ENCODE measurements at places on chromosomes 5 and 9.

- DNase-seq, result no peak
Measured at GRCh38 chr5:160679567-160680309, 172.3 kb downstream of the ATP10B start.

DNA sequence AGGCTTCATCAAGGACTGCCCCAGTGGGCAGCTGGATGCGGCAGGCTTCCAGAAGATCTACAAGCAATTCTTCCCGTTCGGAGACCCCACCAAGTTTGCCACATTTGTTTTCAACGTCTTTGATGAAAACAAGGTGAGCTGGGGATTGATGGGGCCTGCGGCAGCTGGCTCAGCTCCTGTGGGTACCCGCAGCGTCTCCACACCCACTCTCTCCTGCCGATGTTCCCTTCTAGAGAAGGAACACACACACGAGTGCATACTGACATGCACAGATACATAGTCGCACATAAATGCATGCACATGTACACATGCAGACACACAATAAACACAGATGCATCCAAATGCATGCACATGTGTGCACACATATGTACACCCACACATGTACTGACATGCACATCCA is 45.6 kb downstream of the NCS1 start:
- no peak for DNase-seq

DNA sequence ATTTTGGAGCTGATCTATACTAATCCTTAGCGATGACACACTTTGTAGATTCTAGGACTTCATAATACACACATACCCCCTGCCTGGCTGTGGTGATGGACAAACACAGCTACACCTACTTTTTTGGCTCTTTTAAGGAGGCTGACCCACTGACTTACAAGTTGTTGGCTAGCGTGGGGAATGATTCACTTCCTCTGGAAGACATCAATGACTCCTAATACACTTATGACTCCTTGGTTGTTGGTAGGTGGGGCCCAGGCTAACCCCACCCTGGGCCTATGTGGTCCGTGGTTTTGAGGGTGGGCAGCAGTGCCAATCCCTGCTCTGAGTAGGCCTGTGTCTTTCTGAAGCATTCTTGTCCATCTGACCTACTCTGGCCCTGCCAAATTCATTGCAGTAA is 144.4 kb downstream of the SLC12A2 start:
- no peak for DNase-seq

- peak; percentile 82 for DNase-seq
Measured at GRCh38 chr9:107612136-107612535, 122.6 kb upstream of the KLF4 start.

DNA sequence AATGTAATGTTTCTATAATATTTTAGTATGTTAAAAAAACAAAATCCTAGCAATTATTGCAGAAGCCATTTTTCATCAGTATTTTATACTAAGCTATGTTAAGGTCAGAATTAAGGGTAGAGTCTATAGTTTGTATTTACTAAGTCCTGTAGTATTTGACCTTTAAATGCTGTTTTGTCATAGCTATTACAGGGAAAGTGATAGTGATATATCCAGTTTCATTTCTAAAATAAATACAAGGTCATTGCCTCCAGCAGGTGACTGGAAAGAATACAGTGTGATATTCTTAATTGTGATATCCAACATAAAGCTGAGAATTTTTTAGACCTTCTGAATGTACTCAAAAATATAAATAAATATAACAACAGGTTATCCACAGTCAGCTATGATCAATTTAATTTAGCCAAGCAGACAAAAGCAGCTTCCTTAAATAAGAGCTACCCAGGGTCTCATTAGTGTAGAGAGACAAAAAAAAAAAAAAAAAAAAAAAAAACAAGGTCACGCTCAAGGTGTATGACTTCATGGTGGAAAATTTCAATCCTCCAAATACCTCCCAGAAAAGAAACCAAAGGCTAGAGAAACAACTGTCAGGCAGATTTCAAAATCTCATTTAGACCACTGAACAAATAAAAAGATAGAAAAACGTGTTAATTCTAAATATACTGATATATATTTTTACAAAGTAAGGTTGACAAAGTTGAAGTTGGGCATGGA is 278.7 kb downstream of the HCN1 start:
- DNase-seq, result no peak

DNA sequence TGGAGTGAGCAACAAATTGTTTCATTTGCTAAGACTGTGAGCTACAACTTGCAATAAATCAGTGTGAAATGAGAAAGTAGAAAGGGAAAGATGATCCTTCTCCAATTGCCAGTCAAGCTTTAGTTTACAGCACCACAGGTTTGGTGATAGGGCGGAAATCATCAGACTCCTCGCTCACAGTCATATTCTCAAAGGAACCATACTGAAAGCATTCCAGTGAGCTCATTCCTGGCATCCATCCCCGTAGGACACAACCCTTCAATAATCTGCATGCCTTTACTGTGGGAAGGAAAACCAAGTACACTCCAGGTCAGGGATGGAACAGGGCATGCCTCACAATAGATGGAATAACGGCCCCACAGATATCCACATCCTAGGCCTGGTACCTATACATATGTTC is 80.7 kb downstream of the FSTL4 start:
- DNase-seq, result no peak

DNA sequence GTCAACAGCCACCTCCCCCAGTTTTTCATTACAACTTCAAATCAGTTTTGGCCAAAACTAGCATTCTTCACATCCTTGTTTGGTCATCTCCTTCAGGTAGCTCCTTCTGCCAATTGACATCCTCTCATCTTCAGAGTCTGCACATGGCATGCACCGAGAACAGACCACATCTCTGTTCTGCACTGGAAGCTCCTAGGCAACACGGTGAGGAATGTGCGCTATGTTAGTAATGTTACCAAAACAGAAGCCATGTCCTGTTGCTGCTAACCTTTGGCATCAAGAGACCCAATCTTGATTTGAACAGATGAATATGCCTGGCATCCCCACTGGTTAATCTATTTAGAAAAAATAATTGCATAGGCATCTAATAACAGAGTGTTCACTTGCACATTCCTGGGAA is 5.1 kb upstream of the HK3 start:
- no peak for DNase-seq

DNA sequence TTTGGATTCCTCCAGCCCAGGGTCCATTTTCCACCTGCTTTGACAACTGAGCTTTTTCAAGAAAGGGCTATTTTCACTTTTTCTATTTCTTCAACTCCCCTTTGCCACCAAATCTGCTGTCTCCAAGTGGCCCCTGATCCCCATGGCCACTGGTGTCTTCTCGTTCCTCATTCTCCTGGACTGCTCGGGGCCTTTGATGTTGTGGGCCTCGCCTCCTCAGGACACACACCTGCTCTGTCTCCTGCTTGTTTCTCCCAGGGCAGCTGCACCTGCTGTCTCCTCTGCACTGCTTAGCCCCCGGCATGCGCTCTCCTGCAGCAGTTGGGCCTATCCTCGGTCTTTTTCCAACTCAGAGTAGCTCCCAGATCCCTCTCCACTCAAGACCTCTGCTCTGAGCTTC is 16.3 kb upstream of the NANS start:
- DNase-seq, result no peak

DNA sequence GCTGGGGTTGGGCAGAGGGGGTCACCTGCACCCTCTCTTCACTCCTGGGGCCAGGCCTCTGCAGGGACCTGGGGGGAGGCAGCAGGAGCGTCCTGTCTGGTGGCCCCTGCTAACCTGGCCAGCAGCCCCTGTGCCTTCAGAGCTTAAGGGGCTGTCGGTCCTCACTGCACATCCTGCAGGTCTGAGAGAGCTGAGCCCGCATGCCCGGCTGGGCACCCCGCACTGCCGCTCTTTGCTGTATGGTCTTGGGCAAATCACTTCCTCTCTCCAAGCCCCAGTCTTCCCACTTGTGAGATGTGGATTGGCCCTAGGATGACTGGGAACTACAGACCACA is 7.9 kb downstream of the FLT4 start:
- no peak for DNase-seq

GRCh38 chr5:164680216-164680615 is 1174.8 kb downstream of the MAT2B start:
- DNase-seq, result no peak

GRCh38 chr5:27474395-27474794 is 436.0 kb upstream of the CDH9 start:
- no peak for DNase-seq
